ENCODE measurements at places on chromosomes 11 and 22. TPM values are rescaled to one million over a fixed set of nuclear protein-coding genes. Genes with fewer than 3 reads are reported as not detected.

DNA sequence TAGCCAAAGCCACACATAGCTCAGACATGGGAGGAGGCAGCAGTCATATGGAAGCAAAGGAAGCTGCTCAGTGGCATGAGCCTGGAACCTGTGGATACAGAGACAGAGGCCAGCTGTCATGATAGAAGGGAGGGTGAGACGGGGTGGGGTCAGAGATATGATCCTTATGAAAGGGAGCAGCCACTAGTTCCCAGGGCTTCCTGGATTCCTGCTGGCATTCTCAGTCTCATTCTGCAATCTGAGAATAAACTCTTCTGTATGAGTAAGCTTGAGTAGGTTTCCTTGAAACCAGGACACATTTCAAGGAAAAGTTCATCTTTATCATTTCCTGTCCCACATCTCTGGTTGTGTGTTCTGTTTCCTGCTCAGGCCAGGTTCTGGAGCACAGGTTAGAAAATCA, 220.2 kb upstream of the SNX19 start:
- no peak for ATAC-seq

Gene TTLL12
- total RNA-seq, result 120 TPM

- ATAC-seq, result no peak
Observed at GRCh38 chr11:121967131-121967704, 148.8 kb downstream of the BLID start.

DNA sequence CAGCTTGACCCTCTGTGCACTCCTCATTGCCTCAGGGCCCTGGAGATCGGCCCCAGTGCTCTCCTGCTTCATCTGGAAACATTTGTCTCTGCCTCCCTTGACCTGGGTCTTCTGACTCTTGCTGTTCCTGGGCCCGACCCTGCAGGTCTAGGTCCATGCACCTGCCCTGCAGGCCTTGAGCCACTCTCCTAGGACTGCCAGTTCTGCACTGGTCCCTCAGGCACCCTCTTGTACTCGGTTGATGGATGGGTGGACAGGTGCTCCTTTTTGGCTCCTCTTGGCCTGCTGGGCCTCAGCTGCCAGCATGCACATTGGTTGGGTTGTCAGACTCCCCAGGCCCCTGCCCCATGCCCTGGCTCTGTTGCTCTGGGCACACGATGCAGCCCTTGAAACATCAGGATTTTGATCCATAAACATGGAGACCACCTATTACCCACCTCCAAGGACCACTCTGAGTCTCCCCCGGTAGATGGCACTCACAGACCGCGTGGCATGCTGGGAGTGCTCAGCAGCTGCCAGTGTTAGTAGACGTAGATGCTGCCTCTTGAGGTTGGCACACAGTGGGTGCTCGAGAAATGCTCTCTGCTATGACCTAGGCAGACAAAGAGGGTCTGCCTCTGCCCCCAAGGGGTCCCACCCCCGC, 20.2 kb upstream of the ACR start:
- ATAC-seq, result no peak

- peak; percentile 12 for ATAC-seq
Observed at GRCh38 chr11:72584293-72584938, 89.8 kb downstream of the PDE2A start.

DNA sequence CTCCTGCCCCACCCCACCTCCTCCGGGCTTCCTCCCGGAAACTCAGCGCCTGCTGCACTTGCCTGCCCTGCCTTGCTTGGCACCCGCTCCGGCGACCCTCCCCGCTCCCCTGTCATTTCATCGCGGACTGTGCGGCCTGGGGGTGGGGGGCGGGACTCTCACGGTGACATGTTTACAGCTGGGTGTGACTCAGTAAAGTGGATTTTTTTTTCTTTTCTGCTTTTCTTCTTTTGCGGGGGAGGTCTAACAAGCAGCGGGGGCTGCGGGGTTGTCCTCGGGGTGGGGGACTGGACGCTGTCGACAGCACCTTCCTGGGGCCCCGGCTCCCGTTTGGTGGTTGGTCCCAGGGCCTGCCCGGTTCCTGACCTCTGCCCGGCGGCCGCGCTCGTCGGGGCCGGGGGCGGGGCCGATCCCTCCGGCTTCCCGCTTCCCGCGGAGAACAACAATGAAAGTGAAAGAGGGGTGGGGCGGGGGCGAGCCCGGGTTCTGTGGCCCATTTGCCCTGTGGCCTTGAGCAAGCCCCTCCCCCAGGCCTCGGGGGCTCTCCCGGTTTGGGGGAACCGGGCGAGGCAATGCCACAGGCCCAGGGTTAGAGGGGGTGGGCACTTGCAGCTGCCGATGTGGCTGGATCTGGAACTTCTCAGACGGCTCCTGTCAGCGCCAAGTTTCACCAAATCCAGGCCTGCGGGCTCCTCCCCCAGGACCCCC, 975 bp upstream of the MDK start:
- peak; percentile 36 for ATAC-seq

Gene CLDN5
- 10.4 TPM for total RNA-seq

DNA sequence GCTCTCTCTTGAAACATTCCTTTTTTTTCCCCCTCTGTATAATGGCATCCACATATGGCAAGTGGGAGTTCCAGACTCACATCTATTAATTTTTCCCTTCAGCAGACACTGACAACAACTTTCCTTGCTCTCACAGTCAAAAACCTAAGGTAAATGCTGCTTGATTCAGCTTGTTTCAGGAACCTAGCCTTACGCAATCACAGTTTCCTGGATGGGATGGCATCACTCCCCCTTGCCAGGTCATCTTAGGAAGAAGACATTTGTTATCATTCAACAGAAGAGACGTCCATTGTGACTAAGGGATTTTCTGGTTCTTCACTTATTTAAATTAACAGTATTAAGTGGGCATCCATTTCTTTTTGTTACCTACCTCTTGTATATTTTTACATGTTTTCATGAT, 112.0 kb upstream of the PDGFD start:
- ATAC-seq, result no peak

DNA sequence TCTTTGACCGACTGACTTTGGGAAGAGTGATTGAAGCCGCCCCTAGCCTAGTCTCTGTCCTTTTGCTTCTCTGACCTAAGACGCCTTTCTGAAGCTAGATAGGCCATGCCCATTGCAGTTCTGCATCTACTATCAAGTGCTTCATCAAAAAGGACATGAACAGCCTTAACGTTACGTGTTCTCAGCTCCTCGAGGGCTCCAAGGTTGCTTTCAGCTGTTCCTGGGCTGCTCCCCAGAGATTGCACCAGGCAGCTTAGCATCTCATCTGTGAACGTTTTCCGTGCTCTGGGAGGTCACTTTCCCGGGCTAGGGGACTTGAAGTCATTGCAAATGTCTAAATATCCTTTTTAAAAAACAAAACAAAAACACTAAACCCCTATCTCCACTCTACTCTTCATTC, 13.9 kb downstream of the MICAL2 start:
- ATAC-seq, result no peak

DNA sequence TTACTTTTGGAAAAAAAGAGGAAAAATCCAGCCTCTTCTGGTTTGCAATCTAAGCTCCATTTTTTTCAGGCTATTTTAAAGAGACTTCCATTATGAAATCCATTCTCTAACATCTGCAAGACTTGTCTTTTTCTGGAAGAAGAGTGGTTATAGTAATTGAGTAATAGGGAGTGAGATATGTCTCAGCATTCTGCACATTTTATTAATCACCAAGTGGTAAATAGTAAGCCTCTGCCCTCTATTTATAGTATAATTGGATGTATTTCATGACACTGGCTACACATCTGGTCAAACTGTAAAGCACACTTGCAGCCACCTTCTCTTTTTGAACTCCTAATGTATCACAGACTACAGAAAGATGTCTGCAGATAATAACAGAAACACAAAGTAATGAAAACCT, 391.1 kb downstream of the ETS1 start:
- no peak for ATAC-seq

Gene CNIH2
- total RNA-seq, result 0.52 TPM

- ATAC-seq, result peak; percentile 89
Observed at GRCh38 chr11:87421422-87421821, 383.7 kb downstream of the TMEM135 start.

Gene SCN4B
- 2.5 TPM for total RNA-seq

DNA sequence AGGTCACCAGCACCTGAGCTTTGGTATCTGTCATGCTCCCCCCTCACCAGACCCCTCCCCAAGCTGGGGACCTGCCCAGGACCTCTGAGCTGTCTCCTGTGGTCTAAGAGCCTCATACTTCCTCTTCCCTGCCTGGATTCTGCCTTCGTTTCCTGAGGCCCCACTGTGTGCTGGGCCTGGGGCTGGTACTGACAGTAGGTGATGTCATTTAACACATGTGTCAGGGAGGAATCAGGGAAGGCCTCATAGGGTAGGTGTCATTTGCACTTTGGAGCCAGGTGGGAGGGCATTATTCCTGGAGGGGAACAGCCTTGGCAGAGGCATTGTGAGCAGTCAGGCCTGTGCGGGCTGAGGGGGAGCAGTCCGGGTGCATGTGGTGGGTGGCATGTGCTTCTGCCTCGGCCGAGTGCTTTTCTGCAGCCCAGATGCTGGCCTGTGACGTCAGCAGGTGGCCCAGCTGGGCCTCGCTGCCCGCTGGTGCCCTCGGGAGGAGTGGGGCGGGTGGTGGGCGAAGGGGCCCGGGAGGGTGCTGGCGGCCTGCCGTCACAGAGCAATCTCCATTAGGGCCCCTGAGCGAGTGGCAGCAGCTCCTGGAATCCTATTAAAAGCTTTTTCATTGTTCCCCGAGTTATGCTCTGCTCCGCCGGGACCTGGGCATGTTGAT, 9.1 kb downstream of the FLRT1 start:
- ATAC-seq, result no peak

Gene RAB6A
- total RNA-seq, result 137 TPM

DNA sequence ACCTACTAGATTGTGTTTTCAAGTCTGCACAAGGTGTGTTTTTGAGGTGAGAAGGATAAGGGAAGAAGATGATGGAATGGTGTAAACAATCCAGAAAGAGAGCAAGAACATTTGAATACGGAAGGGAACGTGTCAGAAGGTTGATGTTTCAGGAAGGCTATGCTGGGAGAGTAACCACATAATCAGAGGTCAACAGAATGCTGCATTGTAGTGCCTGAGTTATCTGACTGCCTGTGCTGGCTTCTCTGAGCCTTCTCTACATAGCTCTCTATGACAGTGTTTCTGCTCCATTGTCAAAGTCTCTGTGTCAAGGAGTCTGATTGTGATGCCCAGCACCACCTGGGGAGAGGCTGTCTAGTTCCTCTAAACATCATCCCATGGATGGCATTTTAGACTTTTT, 74.1 kb downstream of the CYB5R2 start:
- ATAC-seq, result no peak

DNA sequence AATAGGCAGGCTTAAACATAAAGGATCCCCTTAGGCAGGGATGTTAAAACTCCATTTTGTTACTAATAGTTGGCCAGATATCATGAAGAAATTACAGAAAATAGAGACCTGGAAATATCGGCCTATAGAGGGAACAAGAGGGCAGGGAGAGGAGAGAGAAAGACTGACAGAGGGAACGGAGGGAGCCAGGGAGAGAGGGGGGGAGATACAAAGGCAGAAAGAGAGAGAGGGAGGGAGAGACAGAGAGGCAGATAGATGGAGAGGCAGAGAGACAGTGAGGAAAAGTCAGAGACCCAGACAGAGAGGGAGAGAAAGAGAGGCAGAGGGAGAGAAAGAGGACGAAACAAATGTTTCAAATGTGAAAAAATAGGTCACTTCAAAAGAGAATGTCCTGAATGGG, 53.5 kb downstream of the ZNF280B start:
- no peak for ATAC-seq

Gene LINC01488
- not detected for total RNA-seq
